ENCODE measurements at places on chromosomes 13 and 19.

GRCh38 chr19:49560358-49560900 is 19.9 kb downstream of the NOSIP start:
- H3K36me3 ChIP-seq: peaks cover 27% of the 10 kb centered on the region
- no peaks in the 10 kb centered on the region for H3K27me3 ChIP-seq
- DNase-seq: peak; percentile 60
- peak overlapping the region; percentile 10 for H3K4me3 ChIP-seq

GRCh38 chr19:39212375-39212742 is 8.3 kb upstream of the SYCN start:
- H3K27ac ChIP-seq: no peak overlapping the region
- DNase-seq: peak; percentile 70
- H3K36me3 ChIP-seq: no peaks in the 10 kb centered on the region
- H3K4me3 ChIP-seq: no peak overlapping the region
- no peaks in the 10 kb centered on the region for H3K4me1 ChIP-seq
- H3K27me3 ChIP-seq: no peaks in the 10 kb centered on the region

DNA sequence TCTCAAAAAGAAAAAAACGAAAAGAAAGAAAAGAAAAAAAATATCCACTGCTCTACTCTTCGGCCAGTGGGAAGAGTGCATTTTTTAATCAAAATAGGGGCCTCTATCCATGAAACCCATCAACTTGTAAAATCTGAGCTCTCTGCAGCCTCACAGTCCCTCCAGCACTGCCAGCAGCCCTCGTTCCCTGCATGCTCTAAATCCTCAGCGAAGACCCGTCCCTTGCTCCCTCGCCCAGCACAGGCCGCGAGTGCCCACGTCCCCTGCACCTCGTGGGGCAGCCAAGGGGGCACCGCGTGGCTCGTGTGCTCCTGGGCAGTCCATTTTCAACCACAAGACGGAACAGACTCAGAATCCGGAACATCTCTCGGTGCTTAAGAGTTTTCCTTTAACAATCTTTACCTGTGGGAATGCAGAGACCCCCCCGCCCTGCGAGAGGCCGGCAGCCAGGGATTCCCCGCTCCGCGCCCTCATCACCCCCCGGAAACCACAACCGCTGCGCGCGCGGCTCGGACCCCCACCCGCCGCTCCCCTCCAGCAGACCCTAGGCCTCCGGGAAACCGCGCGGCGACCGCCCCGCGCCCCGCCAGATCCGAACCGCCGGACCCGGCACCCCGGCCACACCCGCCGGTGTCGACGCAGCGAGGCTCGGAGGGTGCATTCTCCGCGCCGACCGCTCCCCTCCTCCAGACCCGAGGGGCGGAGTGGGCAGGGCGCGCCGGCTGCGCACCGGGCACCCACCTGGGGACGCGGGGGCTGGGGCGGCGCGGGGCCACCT is 638 bp downstream of the ANKRD27 start:
- H3K36me3 ChIP-seq: 0 out of 2 replicates have a peak, but pooled peaks cover 5% of the 10 kb centered on the region
- no peak for DNase-seq
- no peak overlapping the region for H3K27ac ChIP-seq
- H3K4me3 ChIP-seq: peak overlapping the region; percentile 89
- no peaks in the 10 kb centered on the region for H3K4me1 ChIP-seq

DNA sequence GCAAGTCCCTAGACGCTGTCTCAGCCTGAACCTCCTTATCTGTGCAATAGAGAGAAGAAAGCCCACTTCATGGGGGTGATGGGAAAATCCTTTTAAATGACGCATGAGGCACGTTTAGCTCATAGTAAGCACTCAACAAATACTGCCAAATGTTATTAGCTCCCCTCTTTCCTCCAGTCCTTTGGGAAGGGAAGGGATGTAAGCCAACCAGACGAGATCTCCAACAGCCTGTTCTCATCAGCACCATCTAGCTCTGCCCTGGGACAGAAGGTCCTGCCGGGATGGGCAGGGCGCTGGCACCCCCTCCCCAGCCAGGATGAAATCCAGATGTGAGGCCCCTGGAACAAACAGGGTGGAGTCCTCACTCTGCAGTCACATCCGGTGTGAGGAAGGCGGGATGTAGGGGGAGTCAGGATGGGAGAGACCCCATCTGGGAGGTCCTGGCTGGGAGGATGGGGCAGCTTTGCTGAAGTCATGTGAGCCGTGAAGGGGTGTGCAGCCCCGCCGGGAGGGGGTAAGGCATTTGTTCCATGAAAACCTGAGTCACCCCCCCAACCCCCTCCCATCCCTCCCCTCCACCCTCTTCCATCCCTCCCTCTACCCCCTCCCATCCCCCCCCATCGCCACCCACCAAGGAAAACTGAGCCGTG is 4.6 kb downstream of the S1PR2 start:
- H3K27ac ChIP-seq: no peak overlapping the region
- no peaks in the 10 kb centered on the region for H3K4me1 ChIP-seq
- no peaks in the 10 kb centered on the region for H3K27me3 ChIP-seq
- no peak overlapping the region for H3K4me3 ChIP-seq

DNA sequence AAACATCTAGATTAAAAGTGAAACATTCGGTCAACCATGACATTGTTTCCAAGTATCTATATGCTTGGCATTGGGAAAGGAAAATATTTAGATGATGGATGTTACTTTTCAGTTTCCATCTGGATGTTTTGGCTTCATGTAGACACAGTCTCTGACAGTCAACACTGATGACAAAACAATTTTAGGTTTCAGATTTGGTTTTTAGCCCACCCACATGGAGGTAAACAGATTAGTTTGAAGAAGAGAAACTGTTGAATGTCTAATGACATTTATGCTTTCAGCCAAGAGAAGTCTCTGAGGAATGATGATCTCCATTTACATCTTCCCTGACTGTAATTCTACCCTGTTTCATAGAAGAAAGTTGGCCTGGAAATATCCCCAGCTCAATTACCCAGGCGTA is 379.1 kb downstream of the SLITRK6 start:
- no peak for DNase-seq
- H3K36me3 ChIP-seq: no peaks in the 10 kb centered on the region
- no peaks in the 10 kb centered on the region for H3K4me1 ChIP-seq
- H3K27ac ChIP-seq: no peak overlapping the region
- H3K27me3 ChIP-seq: no peaks in the 10 kb centered on the region

GRCh38 chr19:49574206-49574755 is 6.1 kb downstream of the NOSIP start:
- H3K36me3 ChIP-seq: peaks cover 2% of the 10 kb centered on the region
- H3K27ac ChIP-seq: no peak overlapping the region
- no peak overlapping the region for H3K4me3 ChIP-seq
- no peaks in the 10 kb centered on the region for H3K27me3 ChIP-seq

- H3K27me3 ChIP-seq: no peaks in the 10 kb centered on the region
- H3K36me3 ChIP-seq: no peaks in the 10 kb centered on the region
- DNase-seq: no peak
- peaks cover 3% of the 10 kb centered on the region for H3K4me1 ChIP-seq
- no peak overlapping the region for H3K27ac ChIP-seq
These were observed 211.4 kb downstream of the KCNRG start for GRCh38 chr13:50226515-50227155.

DNA sequence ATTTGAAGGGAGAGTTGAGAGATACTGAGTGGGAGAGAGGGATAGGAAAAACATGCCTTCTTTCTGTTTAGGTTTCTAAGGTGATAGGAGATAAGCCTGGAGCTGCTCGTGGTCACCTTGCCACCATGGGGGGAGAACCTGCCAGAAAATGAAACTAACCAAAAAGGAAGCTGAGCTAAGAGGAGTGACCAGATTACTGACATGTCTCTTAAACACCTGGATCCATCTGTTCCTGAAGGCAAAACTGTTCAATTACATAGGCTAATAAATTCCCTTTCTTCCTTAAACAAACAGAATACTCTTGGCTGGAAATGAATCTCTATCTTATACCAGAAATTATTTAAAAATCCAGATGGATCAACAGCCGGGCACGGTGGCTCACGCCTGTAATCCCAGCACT is 27.3 kb downstream of the ZNF473 start:
- no peak overlapping the region for H3K4me3 ChIP-seq
- H3K36me3 ChIP-seq: peaks cover 8% of the 10 kb centered on the region
- DNase-seq: no peak
- H3K27me3 ChIP-seq: no peaks in the 10 kb centered on the region

DNA sequence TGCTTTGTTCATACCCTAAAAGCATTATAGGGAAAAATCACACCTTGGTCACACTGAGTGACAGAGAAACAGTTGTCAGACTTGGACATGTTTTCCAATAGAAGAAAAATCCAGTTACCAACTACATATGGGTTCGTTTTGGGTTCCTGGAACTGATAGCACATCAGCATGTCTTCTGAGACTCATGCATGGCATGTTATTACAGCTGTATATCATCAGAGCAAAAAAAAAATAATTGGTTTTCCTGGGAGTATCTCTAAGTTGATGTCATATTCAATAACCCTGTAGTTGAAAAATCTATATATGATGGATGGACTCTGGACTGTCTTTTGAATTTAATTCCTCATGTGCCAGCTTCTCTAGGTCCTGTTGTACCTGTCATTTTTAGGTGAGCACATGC is 211.6 kb downstream of the DNAJC15 start:
- DNase-seq: no peak
- H3K27me3 ChIP-seq: no peaks in the 10 kb centered on the region
- no peak overlapping the region for H3K4me3 ChIP-seq
- no peaks in the 10 kb centered on the region for H3K4me1 ChIP-seq

GRCh38 chr13:47594833-47595232 is 406.2 kb downstream of the SUCLA2 start:
- no peak overlapping the region for H3K4me3 ChIP-seq
- no peak overlapping the region for H3K27ac ChIP-seq
- H3K36me3 ChIP-seq: no peaks in the 10 kb centered on the region
- peak; percentile 40 for DNase-seq
- H3K4me1 ChIP-seq: no peaks in the 10 kb centered on the region
- H3K27me3 ChIP-seq: no peaks in the 10 kb centered on the region

DNA sequence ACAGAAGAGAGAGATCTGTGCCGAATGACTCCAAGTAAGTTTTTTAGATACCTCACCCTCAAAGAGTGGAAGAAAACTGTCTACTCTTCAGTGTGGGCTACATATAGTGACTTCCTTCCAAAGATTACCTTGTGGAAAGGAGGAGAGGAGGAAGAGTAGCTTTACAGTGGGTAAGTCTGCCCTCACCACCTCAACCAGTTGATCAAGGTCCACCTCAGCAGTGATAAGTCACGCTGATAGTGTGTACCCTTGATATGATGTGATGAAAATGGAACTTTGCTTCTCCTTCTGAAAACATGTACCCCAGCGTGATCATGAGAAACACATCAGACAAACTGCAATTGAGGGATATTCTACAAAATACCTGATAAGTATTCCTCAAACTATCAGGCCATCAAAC is 20.6 kb downstream of the KLF5 start:
- H3K4me1 ChIP-seq: peaks cover 2% of the 10 kb centered on the region
- DNase-seq: no peak
- H3K4me3 ChIP-seq: no peak overlapping the region
- no peaks in the 10 kb centered on the region for H3K27me3 ChIP-seq

DNA sequence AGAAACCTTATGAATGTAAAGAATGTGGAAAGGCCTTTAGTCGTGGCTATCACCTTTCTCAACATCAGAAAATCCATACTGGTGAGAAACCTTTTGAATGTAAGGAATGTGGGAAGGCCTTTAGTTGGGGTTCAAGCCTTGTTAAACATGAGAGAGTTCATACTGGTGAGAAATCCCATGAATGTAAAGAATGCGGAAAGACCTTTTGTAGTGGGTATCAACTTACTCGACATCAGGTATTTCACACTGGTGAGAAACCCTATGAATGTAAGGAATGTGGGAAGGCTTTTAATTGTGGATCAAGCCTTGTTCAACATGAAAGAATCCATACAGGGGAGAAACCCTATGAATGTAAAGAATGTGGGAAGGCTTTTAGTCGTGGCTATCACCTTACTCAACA is 20.8 kb downstream of the ZNF283 start:
- no peaks in the 10 kb centered on the region for H3K4me1 ChIP-seq
- H3K27ac ChIP-seq: no peak overlapping the region
- H3K36me3 ChIP-seq: peaks cover 56% of the 10 kb centered on the region
- DNase-seq: no peak
- H3K4me3 ChIP-seq: no peak overlapping the region

DNA sequence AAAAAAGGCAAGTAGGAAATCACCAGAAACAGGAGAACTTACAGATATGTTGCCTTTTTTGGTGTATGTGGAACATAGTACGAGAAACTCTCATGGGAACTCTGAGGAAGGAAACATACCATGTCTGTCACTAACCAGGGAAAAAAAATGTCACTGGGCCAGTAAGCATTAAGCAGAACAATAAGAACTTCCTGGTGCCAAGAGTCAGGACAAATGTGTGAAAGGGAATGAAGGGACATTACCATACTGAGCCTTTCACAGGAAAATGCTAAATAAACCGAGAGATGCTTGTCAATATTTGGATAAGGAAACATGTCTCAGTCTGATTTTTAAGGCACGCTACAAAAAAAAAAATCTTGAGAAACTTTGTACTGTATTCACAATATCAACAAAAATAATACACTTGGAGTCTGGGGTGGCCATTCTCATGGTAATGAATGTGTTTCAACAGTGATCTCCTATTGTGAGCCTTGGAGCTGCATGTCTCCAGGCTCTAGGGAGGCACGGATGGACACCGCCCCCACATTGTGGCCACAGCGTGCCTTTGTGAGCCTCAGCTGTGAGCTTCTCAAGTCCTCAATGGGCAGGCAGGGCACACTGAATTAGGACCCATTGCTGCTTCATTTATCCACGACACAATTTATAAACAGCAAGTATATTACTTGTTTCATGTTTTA is 113.0 kb upstream of the ARGLU1 start:
- peak overlapping the region; percentile 68 for H3K27ac ChIP-seq
- DNase-seq: peak; percentile 84
- H3K36me3 ChIP-seq: no peaks in the 10 kb centered on the region
- H3K27me3 ChIP-seq: no peaks in the 10 kb centered on the region

DNA sequence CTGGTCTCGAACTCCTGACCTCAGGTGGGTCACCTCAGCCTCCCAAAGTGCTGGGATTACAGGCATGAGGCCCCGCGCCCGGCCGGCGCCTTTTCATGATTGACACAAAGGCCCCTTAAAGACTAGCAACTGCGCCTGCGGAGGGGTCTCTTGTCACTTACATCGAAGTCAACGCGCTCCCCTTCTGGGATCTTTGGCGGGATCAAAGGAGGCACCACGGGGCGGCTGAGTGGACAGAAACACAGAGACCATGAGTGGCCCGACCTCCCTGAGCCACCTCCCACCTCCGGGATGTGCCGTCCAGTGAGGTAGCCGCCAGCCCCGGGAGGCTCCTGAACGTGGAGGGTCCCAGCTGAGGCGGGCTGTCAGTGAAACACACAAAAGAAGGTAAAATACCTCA is 7.3 kb downstream of the TNNT1 start:
- no peaks in the 10 kb centered on the region for H3K4me1 ChIP-seq
- no peak overlapping the region for H3K4me3 ChIP-seq
- DNase-seq: peak; percentile 55
- H3K27me3 ChIP-seq: no peaks in the 10 kb centered on the region
- peaks cover 16% of the 10 kb centered on the region for H3K36me3 ChIP-seq

All from H9 (cell line).